ENCODE measurements at places on chromosomes 1 and 21.
A peak's percentile ranks its signal among the peaks of the same experiment; 100 is the strongest.

DNA sequence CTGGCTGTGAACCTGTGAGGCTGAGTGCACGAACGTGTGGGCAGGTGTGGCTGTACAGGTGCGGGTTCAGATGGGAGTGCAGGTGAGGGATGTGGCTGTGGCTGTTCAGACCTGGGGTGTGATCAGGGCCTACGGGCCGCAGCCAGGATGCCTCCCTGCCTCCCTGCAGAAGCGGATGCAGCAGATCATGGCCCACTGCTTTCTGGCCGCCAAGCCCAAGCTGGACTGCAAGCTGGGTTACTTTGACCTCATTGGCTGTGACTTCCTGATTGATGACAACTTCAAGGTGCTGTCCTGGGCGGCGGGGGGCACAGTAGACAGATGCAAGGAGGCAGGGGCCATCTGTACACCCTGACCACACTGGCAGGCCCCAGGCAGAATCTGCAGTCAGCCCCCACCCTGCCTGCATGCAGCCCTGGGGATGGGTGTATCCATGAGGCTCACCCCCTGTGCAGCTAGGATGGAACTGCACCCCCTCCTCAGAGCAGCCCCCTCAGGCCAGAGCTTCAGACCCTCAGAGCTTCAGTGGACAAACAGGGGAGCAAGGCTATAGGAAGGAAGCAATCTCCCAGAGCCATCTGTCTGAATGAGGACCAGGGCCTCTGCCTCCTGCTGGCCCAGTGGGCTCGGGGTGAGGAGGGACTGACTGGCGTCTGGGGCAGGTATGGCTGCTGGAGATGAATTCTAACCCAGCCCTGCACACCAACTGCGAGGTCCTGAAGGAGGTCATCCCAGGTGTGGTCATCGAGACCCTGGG lies 9.8 kb downstream of the TNFRSF18 start:
- no peak for DNase-seq

- no peak for DNase-seq
These were observed 7.5 kb downstream of the OTUD3 start for GRCh38 chr1:19889656-19890055.

- no peak for DNase-seq
These were observed 18.2 kb upstream of the STMN1 start for GRCh38 chr1:25924454-25924853.

DNA sequence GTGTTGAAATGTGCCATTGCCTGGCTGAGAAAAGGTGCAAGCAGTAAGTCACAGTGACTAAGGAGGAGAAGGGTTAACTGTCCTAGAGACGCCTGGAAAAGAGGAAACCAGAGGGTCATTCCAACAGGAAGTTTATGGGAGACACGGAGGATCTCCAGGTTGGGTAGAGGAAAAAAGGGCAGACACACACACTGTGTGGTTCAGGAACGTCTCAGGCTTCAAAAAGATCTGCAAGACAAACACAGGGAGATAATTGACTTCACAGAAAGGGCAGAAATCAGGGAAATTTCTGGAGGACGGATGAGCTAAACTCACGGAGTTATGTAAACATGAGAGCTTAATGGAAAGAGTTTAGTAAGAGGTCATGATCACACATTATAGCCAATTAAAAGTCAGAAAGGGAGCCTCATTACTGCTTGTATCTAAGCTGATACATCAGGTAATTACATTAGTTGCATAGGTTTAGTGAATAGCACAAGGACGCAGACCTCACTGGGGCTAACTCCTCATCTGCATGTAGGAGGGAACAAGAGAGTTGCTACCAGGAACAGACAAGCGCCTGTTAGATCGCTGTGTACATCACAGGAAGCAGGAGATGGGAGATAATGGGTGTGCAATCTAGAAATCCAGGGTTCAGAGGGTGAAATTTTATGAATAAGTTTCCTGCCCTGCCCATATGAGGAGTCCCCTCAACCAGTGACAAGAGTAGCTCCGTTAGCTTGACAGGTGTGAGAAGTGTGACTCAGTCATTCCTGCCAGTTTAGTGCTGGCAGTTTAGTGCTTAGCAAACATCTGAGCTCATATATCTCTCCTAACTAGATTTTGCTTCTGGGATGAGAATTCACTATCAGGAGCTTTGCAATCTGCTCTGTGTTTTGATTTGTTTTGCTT lies 96.6 kb upstream of the TNR start:
- no peak for DNase-seq

GRCh38 chr1:219324171-219324570 lies 150.5 kb downstream of the LYPLAL1 start:
- no peak for DNase-seq

DNA sequence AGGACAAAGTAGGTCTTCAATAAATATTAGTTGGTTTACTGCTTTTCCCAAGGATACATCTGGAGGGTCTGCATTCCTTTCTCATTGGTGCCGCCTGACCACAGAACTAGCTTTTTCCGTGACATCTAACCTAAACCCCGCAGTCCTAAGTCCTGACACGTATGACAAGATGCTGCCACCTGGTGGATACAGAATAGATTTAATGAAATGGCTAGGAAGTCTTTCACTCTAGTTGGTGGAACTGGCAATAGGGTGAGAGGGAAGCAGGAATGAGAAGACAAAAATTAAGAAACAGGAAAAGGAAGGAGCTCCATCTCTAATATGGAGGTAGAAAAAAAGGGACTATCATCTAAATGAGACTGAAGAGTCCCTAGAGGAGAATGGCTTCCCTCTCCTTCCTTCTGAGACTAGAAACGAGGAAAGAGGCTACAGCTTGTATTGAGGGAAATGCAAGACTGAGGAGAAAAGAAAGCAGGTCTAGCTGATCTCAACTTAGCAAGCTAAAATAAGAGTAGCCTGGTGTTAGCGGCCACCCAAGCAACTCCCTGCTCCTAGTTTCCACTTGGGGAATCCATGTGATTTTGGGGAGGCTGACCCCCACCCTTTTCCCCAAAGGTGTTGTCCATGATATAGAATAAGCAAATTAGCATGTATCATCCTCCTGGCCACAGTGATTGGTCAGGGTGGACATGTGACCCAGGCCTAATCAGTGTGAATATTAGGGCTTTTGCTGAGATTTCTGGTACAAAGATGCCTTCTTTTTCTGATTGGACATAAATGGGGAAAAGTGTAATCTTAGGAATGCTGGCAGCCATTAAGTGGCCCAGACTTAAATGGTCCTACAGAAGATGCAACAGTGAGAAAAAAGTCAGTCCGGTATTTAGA lies 5.9 kb downstream of the RFX5 start:
- peak; percentile 41 for DNase-seq

GRCh38 chr1:178273707-178274410 lies 180.0 kb downstream of the RASAL2 start:
- DNase-seq, result no peak

DNA sequence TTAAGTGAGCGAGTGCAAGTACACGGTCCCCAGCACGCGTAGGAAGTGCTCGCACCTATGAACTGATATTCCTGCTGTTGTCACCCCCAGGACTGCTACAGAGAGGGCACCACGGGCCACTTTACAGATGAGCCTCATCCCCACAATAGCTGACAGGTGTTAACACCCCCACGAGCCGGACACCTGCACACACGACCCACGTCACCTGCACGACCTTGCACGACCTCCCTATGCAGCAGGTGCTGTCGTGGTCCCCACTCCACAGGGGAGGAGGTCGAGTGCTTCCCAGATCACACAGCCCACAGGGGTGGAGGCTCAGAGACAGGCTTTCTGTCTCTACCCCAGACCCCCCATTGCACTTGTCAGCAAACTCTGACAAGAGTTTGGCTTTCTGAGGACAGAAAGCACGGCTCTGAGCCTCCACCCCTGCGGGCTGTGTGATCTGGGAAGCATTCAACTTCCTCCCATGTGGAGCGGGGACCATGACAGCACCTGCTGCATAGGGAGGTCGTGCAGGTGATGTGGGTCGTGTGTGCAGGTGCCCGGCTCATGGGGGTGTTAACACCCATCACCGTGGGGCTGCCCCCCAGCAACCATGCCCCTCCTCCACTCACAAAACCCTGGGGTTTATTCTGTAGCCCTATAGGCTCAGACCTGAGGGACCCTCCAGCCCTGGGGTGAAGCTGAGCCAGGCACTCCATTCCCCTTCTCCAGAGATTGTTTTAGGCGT lies 80.8 kb downstream of the MATN1 start:
- no peak for DNase-seq

GRCh38 chr1:200784576-200784975 lies 45.9 kb downstream of the CAMSAP2 start:
- DNase-seq, result no peak

- no peak for DNase-seq
These were observed 203.9 kb upstream of the CACYBP start for GRCh38 chr1:174795806-174796205.

DNA sequence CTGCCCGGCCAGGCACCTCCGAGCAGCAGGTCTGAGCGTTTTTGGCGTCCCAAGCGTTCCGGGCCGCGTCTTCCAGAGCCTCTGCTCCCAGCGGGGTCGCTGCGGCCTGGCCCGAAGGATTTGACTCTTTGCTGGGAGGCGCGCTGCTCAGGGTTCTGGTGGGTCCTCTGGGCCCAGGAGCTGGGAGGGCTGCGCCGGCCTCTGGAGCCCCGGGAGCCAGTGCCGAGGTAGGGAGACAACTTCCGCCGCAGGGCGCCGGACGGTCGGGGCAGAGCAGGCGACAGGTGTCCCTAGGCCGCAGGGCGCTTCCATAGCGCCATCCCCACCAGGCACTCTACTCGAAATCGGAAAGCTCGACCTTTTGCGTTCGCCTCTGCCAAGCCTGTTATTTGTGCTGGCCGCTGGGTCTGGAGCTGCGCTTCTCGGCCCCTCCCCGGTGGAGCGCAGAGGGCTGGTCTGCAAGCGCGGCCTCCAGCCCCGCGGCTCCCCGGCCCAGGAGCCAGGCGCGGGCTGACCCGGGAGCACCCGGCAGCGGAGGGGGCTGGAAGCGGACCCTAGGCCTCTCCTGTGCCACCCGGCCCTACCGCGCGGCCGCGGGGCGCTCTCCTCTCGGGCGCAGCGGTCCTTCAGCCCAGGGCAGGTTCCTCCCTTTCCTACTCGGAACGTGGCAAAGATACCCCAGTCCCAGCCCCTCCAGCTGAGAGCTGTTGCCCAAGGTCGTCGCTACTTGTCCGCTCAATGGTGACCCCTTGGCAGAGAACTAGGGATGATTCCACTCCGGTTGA lies 2.2 kb downstream of the SIM2 start:
- DNase-seq, result no peak

DNA sequence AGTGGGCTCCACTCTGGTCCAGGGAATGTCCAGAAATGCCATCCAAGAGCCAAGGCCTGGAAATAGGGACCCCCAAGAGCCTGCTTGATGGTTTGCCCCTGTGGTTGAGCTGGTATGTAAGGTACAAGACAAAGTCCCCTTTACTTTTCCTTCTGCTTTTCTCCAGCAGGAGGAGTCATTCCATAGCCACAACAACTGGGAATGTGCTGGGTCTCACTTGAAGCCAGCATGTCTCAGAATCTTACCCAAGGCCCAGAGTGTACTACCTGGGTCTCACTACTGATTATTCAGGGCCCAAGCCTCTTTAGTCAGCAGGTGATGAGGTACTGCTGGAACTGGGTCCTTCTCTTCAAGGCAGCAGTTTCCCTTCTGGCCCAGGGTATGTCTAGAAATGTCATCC lies 62.1 kb upstream of the CD55 start:
- no peak for DNase-seq

DNA sequence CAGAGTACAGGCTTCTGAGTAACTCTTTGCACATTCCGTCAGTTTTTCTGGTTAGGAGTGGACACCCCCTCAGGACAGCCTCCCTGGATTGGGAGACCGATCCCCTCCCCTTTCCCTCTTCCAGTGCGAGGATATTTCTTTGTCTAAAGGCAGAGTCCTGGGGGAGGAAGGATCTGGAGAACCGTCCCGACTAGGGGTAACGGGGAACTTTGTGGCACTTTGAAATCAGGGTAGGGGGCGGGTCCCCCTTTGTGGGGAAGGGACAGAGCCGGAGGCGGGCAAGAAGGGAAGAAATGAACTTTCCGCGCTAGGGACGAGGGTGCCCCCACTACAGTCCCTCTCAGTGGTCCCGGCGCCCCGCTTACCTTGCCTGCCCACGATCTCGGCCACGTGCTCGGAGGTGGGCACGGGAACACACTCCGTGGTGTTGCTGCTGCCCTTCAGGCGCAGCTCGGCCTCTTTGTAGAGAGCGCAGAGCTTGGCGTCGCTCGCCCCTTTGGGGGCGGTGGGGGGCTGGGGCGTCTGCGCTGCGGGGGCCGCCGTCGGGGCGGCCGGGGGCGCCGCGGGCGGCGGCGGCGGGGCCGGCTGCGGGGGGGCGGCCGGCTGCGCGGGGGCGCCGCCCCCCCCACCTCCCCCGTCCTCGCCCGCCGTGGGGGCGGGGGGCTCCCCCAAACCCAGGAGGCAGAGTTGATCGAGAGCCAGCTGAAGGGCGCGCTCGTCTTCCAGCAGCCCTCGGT lies 917 bp downstream of the MEX3A start:
- no peak for DNase-seq

GRCh38 chr1:80531182-80531581 lies 1269.6 kb upstream of the ADGRL2 start:
- no peak for DNase-seq

- no peak for DNase-seq
These were observed 33.7 kb upstream of the IFI44L start for GRCh38 chr1:78586572-78586971.

DNA sequence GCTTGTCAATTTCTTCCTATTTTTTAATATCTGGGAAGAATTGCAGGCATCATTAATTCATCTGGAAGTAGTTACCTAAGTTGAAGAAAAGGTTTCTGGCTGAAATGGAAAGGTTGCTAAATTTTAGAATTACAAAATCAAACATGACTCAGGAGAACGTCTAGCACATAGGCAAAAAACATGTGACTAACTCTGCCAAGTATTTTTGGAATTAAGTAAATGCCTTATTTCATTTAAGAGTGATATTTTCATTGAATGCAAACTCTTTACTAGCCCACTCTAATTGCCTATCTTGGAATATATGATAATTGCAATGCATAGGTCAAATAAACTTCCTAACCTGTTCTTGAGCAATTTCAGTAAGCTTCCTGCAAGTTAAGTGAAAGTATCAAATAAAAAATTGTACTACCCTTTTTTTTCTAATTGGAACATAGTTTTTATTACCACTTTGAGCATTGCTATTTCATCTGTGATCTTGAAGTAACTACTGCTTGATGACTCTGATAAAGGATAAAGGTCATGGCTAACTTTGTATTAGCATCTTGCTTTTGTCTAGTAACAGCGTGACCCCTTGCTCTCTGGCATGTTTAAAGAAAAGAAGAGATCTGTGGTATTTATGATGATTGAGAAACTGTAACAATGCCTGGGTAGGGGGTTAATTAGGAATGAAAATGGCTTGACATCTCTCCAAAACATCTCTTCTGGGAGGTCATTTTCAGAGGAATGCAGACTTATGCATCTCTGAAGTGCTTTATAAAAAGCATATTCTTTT lies 208.3 kb upstream of the NCAM2 start:
- DNase-seq, result no peak

GRCh38 chr1:41456847-41457540 lies 27.5 kb downstream of the EDN2 start:
- no peak for DNase-seq

- DNase-seq, result no peak
These were observed 45.0 kb downstream of the DUSP10 start for GRCh38 chr1:221696718-221697461.

- no peak for DNase-seq
These were observed 25.0 kb upstream of the SYDE2 start for GRCh38 chr1:85225624-85226380.

- DNase-seq, result peak; percentile 25
These were observed 122.8 kb upstream of the USP24 start for GRCh38 chr1:55337801-55338447.

- DNase-seq, result no peak
These were observed 63.1 kb upstream of the CNN3 start for GRCh38 chr1:94989911-94990473.

Data from NCI-H1048 (cell line).